Endodermal cell (in vitro differentiated cells): ENCODE measurements at places on chromosomes 16 and 17. TPM values are rescaled to one million over a fixed set of nuclear protein-coding genes. Genes with fewer than 3 reads are reported as not detected.

DNA sequence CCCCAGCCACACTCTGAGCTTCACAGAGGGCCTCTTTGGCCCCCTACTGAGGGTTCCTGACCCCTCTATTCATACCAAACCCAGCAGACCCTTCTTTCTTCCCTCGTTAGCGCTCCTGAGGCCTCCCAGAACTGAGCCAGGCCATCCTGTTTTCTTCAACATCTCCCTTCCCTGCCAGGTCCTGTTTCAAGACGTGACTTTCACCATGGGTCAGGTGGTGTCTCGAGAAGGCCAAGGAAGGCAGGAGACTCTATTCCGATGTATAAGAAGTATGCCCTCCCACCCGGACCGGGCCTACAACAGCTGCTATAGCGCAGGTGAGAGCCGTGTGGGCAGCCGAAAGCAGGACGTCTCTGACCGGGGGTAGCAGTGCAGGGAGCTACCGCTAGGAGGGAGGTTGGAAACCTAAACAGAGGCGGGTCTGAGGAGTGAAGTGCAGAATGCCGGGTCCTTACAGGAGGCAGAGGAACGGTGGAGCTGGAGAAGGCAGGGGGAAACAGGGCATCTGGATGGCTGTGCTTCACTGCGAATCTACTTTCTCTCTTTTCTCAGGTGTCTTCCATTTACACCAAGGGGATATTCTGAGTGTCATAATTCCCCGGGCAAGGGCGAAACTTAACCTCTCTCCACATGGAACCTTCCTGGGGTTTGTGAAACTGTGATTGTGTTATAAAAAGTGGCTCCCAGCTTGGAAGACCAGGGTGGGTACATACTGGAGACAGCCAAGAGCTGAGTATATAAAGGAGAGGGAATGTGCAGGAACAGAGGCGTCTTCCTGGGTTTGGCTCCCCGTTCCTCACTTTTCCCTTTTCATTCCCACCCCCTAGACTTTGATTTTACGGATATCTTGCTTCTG, 1.3 kb upstream of the SENP3 start:
- H3K27ac ChIP-seq = peak overlapping the region; percentile 77
- peaks cover 20% of the 10 kb centered on the region for H3K36me3 ChIP-seq
- peaks cover 3% of the 10 kb centered on the region for H3K4me1 ChIP-seq
- no peaks in the 10 kb centered on the region for H3K27me3 ChIP-seq
- peak; percentile 98 for DNase-seq
- peak overlapping the region; percentile 99 for H3K4me3 ChIP-seq

GRCh38 chr16:48361540-48362144, 23.6 kb downstream of the SIAH1 start:
- DNase-seq = no peak
- no peaks in the 10 kb centered on the region for H3K27me3 ChIP-seq
- H3K27ac ChIP-seq = no peak overlapping the region
- H3K4me1 ChIP-seq = peaks cover 6% of the 10 kb centered on the region
- H3K4me3 ChIP-seq = no peak overlapping the region
- peaks cover 51% of the 10 kb centered on the region for H3K36me3 ChIP-seq

HOXB1 gene
- not detected in 2 replicates for total RNA-seq

RNF222 gene
- total RNA-seq = not detected in 2 replicates

CPHXL2 gene
- total RNA-seq = not detected in 2 replicates
